ENCODE measurements at places on chromosomes 13 and 19. TPM values are rescaled to one million over a fixed set of nuclear protein-coding genes. Genes with fewer than 3 reads are reported as not detected.

Gene KIR3DL1
- total RNA-seq, result not detected

Gene SLC10A2
- total RNA-seq, result not detected

Gene PLK5
- not detected for total RNA-seq

Gene CEACAM19
- 0.59 TPM for total RNA-seq

Gene CLEC17A
- 0.31 TPM for total RNA-seq

Gene CDX2
- total RNA-seq, result not detected

Gene FXYD7
- total RNA-seq, result 0.56 TPM

Measured in neural progenitor cell (in vitro differentiated cells).